Fibroblast of upper back skin (primary cell): ENCODE measurements at places on chromosomes 7 and 10.

- DNase-seq: peak; percentile 2
These were observed 148.0 kb downstream of the NRCAM start for GRCh38 chr7:108308276-108308675.

- DNase-seq: no peak
These were observed 71.2 kb downstream of the GRB10 start for GRCh38 chr7:50711271-50712175.

DNA sequence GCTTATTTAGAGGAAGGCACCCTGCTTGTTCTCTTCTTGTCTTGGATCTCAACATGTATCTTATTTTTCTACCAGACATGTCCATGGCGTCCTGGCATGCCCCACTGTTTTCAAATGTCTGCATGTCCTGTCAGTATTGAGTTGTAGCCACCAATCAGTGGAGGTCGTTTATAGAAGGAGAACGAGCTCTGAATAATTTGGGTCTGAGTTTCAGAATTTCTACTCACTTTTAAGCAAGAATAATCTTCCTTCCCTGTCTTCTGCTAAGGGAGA is 2.9 kb upstream of the HOXA13 start:
- no peak for DNase-seq

- DNase-seq: no peak
These were observed 58.8 kb downstream of the SHH start for GRCh38 chr7:155753446-155753965.

- DNase-seq: no peak
These were observed 358.8 kb upstream of the SEMA3C start for GRCh38 chr7:81277691-81278090.

DNA sequence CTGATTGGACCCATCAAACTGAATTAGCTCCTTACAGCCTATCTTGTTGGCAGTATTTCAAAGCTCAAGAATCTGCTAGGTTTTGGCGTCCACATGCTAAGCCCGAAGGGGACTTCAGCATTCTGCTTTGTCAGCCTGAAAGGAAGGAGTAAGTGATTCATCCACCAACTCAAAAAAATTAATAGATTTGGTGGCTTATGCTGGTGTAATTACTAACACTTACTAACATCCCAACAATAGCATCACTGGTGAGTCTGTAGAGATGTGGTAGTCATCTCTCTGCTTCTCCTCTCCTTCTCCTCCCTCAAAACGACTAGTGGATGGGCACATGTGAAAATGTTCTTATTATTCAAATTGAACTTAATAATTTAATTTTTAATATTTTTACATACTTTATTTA is 53.8 kb upstream of the EGR2 start:
- peak; percentile 19 for DNase-seq

DNA sequence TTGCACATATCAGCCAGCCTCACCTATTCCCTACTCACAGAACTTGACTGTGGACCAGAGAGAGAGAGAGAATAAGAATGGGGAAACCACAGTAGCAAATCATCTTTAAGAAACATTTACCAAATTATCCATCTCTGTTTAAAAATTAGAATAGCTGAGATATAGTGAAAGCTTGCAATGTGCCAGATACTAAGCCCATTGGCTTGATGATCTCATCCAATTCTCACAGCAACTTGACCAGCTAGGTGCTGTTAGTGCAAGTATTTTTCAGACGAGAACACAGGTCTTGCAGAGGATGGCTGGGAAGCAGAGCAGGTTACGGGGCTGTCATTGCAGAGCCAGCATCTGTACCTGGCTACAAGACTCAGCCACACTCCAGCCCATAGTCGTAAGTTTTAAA is 50.9 kb downstream of the KLF6 start:
- no peak for DNase-seq

DNA sequence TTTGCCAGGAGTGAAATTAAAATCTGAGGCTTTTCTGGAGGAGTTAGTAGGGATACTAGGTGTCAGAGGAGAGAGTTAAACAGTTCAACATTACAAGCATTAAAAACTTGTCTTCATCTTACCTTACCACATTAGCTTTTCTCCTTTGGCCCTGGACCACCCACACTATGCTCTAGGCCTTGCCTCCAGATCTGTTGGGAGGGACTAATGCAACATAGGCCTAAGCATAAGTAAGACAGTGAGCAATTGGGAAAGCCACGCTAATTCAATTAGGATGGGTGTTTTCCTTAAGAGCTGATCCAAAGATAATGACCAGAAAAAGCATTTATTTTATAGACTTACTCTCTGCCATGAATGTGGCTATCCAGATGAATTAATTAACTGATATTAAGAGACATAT is 158.9 kb downstream of the ELMO1 start:
- DNase-seq: no peak

GRCh38 chr7:115274-115911 is 77.0 kb upstream of the FAM20C start:
- DNase-seq: no peak

DNA sequence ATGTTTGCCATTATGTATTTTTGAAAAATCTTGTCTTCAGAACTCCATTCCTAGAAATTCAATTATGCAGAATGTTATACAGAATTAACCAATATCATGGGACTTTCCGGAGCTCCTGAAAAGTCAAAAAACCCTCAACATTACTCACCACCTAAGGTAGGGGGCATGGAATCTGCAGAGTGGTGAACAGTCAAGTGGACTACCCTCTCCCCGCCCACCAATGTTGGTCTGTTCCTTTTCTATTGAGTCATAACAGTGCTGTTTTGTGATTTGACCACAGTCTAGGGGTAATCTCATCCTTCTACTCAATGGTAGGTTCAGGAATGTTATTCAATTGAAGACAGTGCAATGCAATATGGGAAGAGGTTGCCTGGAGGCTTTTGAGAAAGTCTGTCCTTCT is 130.5 kb upstream of the HABP2 start:
- DNase-seq: no peak

GRCh38 chr7:130553398-130554029 is 61.6 kb downstream of the MEST start:
- DNase-seq: no peak

DNA sequence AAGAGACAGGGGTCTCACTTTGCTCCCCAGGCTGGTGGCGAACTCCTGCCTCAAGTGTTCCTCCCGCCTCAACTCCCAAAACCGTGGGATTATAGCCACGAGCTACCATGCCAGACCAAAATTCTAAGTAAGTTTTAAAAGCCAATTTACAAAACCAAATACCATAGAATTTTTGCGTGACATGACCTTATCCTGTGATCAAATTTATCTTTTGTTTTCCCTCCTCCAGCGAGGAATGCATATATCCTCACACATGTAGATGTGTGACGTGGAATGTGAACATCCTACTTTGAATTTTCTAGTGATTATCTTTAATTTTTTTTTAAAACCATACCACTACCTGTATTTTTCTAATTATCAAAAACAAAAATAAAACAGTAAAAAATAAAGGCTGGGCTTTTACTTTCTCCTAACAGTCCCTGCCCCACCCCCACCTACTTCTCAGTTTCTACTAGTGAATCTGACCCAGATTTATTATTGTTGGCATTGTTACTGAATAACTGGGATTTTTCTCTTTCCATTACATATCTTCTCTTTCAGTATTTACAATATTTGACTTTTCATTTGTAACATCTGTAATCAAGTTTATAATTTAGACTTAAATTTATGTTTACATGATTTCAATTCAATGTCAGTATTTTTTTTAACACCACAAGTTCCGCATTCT is 26.0 kb downstream of the CYTH3 start:
- DNase-seq: peak; percentile 73

GRCh38 chr7:32774541-32774951 is 117.0 kb downstream of the KBTBD2 start:
- DNase-seq: no peak

DNA sequence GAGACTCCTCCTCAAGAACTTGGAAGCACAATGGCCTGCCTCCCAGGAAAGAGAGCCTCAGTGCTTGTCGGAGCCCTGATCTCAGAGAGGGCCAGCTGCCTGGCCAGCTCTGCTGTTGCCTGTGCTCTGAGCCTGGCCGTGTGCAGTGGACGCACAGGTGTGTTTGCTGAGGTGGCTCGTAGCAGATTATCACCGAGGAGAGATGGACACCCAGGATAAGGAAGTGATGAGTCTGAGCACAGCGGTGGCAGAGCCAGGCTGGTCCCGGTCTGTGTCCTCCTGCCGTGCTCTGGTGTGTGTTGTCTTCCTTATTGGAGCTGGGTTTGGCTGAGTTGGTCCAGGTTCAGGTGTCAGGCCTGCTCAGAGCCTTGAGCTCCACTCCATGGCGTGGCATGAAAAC is 208.5 kb downstream of the EBF3 start:
- DNase-seq: no peak

GRCh38 chr10:78817361-78817760 is 251.4 kb upstream of the ZMIZ1 start:
- peak; percentile 34 for DNase-seq

DNA sequence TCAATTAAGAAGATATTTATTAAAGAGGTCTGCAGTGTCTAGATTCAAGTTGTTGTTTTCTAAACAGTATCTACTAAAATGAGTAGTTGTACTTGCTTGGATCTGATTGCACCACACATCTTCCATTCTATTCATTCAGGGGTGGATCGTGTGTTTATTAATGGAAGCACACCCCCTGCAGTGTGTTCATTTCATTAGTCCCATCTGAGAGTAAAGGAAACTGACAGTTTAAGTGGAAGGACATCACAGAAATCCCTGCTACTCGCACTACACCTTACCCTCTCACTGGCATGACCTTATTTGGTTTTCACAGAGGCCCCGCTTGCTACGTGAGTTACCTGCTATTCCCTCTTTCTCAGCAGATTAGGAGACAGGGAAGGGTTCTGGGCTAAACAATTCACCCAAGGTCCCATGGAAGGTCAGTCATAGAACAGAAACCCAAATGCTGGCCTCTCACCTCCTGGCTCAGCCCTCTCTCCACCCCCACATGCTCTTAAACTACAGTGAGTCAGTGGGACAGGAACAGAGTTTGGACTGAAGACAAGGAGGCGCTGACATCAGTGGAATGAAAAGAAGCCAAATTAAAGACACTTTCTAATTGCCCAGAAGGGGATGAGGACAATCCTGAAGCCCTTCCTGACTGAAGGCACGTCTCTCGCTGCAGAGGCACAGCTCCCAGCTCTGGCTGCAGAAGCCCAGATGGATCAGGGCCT is 369.2 kb upstream of the NRP1 start:
- peak; percentile 59 for DNase-seq

GRCh38 chr7:69889338-69889975 is 291.2 kb downstream of the AUTS2 start:
- no peak for DNase-seq

DNA sequence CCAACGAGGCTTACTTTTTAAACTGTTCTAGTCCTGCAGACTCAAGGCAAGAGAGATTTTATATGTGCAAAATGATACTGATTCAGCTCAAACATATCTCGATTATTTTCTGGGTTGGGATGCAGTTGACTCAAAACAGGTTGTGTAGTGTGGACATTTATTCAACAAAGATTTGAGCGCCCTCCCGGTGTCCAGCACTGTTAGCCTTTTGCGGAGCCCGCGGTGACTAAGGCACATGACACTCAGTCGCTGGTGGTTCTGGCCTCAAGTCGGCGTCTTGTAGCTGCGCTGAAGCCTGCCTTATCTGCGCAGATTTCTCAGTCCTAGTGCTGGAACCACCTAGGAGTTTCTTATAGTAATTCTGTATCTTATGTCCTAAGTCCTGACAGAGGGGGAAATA is 938 bp upstream of the CADPS2 start:
- peak; percentile 39 for DNase-seq

GRCh38 chr10:9285690-9286089 is 1231.2 kb downstream of the GATA3 start:
- no peak for DNase-seq

GRCh38 chr7:12539681-12540080 is 30.8 kb upstream of the SCIN start:
- DNase-seq: no peak

GRCh38 chr7:153036396-153037063 is 277.0 kb downstream of the ACTR3B start:
- DNase-seq: no peak

DNA sequence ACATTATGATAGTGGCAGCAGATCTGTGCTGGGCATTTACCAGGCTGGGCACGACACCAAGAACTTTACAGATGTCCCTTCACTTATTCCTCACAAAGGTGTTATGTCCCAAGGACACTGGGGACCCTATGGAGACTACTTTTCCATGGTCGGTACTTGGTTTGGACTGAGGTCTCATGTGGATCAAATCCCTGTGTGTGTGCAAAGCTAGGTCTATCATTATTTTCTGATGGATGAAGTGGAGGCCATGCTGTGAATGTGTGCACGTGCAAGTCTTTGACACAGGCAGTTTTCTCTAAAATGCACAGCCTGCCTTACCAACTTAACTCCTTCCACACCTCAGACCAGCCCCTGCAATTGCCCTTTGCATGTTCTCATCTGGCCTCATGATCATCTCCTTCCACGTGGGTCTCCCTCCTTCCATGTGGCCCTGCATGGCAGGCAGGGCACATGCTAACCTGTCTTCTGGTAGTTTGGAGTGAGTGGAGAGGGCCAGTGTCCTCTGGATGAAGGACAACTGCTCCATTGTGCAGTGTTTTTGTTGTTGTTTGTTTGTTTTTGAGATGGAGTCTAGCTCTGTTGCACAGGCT is 16.0 kb upstream of the ZNF273 start:
- DNase-seq: no peak

DNA sequence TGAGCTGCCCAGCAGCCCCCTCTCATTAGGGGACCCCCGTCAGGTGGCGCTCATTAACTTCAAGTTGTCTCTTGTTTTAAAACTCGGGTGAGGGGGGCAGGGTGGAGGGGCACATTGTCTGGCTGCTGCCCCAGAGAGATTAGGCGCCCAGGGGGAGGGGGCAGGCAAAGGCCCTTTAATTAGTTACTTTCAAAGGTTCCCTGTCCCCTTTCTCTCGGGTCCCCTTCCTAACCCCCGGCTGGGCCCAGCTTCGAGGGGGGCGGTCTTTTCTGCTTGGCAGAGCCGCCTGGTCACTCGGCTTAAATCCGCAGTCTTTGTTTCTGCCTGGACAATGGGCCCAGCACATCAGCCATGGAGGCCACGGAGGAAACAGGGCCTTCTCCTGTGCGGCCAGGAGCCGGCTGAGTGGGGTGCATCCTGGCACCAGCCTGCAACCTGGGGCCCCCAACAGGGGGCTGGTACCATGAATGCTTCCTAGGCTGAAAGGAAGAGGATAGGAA is 38.9 kb upstream of the SLF2 start:
- no peak for DNase-seq

GRCh38 chr7:129227646-129228578 is 3.1 kb downstream of the AHCYL2 start:
- DNase-seq: no peak
